ENCODE measurements at places on chromosomes 5 and 9.

- DNase-seq = no peak
These were observed 17.3 kb upstream of the XPA start for GRCh38 chr9:97714435-97714834.

GRCh38 chr5:136007271-136007670, 21.5 kb upstream of the TGFBI start:
- no peak for DNase-seq

- no peak for DNase-seq
These were observed 20.7 kb downstream of the UBAP2 start for GRCh38 chr9:34027845-34028574.

DNA sequence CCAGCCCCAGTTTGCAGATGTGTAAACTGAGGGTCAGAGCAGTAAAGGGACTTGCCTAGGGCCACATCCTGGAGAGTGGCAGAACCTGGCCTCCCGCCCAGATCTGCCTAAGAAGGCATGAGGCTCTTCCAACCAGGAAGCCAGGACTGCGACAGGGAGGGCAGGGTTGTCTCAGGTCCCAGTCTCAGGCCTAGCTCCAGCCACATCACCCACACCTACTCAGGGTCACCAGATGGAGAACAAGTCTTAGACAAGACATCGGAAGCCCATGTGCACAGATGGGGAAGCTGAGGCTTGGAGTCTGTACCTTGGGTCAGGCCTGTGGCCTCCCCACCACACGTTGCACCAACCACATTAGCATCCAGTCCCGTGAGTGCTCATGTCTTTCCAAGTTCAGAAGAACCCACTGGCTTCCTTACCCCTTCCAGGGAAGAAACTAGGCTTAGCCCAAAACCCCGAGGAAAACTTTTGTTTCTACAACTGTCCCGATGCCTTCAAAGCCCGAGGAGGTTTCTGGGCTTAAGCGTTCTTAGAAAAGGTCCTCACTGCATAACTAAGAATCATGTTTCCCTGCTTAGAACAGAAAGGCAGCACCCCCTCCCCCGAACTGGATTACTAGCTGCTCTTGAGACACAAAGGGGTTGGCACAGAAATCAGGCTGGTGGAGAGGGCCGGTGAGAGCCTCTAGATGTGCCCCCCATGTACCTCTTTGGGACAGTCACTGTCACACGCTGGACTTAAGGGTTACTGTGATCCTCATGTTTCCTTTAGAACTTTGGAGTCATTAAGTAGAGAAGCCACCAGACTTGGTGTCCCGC, 2.2 kb downstream of the FAM78A start:
- DNase-seq = no peak

DNA sequence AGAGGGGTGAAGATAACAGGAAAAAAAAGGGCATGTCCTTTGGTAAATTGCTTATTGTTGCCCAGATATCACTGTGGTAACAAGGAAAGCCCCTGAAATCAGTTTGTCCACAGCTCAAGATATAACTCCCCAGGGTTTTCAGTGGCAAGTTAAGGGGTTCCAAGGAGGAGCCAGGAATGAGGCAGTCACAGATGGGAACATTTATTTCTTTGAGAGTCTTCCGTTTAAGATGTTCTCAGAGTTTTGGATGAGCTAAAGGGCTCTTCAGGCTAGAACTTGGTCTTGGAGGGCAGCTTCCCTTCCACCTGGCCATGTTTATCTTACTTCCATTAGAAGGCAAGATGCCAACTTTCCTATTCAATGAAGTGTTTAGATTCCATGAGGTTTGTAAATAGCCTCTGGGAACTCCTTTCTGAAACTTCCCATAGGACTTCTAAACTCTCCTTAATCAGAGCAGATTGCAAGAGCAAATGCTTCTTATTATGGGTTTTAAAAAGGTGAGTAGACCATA, 277.6 kb upstream of the TNC start:
- no peak for DNase-seq

DNA sequence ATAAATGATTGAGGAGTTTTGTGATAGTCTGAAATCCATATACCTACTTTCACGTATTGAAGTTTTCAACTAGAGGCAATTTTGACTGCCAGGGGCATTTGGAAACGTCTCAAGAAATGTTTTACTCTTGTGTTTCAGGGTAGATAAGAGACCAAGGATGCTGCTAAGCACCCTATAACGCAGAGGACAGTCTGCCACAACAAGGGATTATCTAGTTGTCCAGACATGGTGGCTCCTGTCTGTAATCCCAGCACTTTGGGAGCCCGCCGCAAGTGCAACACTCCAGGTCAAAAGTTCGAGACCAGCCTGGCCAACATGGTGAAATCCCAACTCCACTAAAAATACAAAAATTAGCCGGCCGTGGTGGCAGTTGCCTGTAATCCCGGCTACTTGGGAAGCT, 133.7 kb upstream of the CCNG1 start:
- DNase-seq = no peak

DNA sequence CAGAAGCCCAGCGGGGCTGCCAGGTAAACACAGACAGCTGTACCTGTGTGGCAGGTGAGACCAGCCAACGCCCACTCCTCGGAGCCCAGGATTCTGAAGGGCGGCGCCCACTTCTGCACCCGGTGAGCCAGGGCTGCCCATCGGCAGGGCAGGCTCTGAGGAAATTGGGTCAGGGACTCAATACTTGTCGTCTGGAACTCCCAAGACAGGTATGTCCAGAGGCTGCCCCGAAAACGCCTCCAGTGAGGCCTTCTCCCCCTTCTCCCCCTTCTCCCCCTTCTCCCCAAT, 19.8 kb downstream of the GLT6D1 start:
- no peak for DNase-seq

DNA sequence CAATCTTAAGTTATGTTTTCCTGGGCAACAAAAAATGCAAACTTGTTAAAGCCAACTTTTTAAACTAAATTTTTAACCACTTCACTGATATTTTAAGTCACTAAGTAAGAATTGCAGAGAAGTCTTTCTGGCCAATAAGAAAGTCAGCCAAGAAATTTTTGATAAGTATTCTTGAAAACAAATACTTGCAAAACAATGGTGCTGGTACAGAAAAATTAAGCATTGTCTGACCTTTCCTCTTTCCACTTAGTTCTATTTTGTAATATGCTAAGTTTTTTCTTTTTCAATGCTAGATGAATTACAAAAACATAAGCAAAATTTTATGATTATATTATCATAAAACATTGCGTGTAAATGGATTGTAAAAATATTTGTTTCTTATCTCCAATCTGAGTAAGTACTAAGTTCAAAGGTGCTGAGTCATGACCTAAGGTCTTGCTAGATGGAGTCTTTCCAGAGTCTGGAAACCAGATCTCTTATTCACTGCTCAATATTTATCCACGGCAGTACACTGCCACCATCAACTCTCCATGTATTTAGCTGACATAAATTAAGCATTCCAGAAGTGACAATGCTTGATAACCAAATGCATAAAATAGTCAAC, 139.7 kb downstream of the MEF2C start:
- no peak for DNase-seq

GRCh38 chr9:115989831-115990230, 163.8 kb upstream of the PAPPA start:
- DNase-seq = no peak

DNA sequence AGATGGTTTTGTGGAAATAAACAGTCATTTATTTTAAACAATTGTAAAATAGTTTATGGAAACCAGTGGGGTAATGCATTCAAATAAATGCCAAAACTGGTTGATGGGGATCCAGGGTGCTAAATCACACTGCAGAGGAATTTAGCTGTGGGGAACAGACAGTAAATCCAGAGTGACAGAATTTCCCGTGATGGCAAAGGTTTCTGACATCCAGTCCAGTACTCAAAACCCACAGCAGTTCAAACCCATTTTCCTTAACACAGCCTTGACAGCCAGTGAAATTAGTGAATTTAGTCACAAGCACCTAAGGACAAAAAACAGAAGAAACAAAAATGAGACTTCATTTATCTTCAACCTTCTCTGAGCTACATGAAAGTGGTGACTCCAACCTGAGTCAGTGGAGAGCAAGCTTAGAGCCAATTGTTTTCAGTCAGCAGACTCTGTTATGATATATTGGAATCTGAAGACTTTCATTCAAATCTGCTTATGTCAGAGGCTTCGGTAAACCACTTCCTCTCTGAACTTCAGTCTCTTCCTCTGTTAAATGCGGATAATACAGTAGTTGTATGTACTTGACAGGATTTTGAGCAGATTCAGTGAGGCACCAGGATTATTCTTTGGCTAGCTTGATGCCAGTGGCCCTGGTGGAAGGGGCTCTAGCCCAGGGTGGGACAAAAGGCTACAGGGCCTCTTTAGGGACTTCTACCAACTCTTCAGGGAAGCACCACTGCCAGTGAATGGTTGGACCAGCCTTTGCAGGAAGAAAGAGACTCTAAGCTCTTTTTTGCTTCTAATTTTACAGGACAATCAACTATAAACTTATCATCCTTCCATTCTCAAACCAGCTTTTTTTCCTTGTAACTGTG, 185.3 kb downstream of the MAPKAP1 start:
- DNase-seq = no peak

DNA sequence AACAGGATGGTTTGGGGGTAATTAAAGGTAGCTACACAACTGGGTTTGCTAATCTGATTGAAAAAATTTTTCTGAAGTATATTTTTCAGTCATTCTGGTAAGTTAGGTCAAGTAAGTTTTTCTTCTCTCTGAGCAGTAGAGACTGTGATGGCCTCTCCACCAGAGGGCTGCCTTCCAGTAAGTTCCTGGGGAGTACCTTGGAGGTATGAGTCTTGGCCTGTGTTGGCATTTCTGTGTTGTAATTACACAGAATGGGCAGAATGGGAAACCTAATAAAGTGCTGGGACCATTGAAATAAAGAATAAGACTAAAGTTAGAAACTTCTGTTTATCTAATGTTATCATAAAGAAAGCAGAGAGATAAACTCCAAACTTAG, 430.8 kb downstream of the ARHGEF28 start:
- DNase-seq = no peak

- DNase-seq = no peak
These were observed 208.5 kb downstream of the ARHGAP26 start for GRCh38 chr5:142978726-142979125.

DNA sequence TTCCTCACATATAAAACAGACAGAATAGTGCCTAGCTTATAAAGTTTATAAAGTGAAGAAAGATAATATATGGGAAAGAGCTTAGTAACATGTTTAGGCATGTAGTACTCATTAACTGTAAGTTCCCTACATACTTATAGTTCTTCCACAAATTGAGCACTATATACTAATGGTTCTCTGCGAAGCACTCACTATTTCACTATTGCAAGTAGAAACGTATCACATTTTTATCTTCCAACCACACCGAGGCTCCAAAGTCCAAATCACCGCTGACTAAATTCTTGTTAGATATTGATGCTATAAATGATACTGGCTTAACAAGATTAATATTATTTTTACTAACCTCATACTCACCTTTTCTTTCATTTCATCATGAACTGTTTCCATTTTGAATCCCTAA, 61.0 kb downstream of the FBXW11 start:
- no peak for DNase-seq

GRCh38 chr5:155540000-155540595, 526.5 kb downstream of the KIF4B start:
- DNase-seq = no peak

DNA sequence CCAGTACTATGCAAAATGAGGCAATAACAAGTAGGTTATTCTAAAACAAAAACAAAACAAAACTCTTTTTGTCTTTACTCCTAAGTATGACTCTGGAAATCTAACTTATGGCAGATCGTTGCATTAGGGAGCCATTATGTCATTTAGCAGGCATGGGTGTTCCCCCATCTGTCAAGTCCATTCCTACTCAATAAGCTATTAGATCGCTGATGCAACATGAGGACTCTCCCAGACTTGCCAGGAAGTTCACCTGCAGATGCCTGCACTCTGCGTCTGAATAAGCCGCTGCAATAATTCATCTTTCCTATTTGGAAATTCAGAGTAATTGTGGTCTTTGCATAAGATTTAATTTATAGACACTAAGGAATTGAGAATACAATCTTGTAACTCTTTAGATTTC, 585.0 kb downstream of the KIF4B start:
- DNase-seq = no peak

DNA sequence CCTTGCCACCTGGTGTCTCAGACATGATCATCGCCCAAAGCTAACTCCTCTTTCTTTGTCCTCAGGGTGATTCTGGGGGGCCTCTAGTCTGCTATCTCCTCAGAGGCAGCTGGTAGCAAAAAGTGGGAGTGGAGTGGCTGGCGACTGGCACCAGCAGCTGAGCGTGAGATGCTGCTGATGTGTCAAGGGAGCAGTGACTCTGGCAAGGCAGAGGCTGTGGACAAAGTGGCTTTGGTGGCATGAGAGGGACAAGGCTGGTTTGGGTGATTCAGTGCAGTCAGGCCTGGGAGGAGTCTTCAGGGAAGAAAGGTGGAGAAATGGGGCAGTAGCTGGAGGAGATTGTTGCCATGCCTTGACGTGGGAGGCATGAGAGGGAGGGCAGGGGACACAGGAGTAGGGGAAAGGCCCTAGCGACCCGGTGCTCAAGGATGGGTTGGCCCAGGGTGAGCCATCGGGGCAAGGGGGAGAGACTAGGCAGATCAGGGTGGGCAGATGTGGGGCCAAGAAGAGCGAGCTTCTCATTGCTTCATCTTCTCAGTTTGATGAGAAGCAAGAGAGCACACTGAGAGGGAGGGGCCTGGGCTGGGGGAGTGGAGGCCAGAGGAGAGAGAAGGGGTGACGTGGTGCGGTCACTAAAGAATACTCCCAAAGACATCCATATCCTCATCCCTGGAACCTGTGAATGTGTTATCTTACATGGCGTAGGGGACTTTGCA, 64.2 kb upstream of the SPTLC1 start:
- no peak for DNase-seq

DNA sequence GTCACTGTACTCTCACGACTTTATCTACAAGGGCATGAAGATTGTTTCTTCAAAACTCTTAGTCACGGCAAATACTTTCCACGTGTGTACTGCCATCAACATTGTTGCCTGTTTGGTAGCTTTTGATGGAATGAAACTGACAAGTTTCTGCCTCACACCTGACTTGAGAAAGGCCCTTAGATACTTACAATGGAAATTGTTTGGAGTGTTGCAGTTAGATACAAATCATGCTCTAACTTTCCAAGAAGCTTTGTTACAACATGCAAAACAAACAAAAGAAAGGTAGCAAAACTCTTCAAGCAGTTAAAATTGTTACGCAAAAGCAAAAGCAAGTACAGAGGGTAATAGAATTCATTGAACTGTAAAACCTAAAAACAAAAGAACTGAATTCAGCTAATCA, 91.1 kb upstream of the TLE4 start:
- DNase-seq = no peak

DNA sequence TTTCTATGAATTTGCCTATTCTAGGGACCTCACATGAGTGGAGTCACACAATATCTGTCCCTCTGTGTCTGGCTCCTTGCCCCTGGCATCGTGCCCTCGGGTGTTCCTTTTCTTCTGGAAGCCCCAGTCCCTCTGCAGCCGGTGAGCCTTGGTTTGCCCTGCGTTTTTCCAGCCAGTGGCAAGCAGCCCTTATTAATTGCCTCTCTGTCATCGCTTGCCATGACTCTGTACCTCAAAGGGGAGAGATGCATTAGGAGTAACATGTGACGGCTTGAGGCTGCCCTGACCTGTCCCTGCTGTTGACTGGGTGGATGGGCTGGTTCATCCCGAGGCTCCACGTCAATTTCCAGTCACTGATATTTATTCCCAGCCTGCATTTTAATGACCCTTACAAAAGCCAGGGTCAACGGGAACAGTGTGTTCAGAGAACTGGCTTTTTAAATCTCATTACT, 87.3 kb downstream of the CFAP90 start:
- no peak for DNase-seq

GRCh38 chr9:96441798-96442445, 8.0 kb upstream of the HABP4 start:
- no peak for DNase-seq
